ENCODE measurements at places on chromosomes 6 and 20.
A peak's percentile ranks its signal among the peaks of the same experiment; 100 is the strongest.

DNA sequence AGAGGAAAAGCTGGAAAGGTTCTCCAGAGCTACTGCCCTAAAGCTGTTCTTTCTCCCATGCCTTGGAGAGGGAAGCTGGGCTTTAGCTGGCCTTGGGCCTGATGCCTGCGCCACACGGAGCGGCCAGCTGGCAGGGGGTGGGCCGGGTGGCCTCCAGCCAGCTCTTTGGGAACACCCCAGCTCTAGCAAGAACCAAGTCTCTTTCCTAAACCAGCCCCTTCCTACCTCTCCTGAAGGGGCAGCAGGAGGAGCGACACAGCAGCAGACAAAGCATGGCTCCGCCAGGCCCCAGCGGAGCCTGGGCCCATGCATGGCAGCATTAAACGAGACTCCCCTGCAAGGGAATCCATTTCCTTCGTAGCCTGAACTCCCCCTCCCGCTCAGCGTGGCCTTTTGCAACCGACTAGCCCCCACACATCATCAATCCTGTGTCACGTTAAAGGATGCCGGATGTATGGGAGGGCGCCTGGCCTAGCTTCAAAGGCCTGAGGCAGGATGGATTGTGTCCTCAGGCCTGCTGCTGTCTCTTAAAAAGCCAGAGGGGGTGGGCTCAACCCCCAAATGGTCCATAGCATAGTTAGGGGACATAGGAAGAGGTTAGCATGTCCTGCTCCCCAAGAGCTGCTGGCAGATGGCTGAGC is 14.0 kb downstream of the MRPS18A start:
- no peak for DNase-seq

GRCh38 chr6:108227290-108227689 is 33.5 kb downstream of the SNX3 start:
- no peak for DNase-seq

DNA sequence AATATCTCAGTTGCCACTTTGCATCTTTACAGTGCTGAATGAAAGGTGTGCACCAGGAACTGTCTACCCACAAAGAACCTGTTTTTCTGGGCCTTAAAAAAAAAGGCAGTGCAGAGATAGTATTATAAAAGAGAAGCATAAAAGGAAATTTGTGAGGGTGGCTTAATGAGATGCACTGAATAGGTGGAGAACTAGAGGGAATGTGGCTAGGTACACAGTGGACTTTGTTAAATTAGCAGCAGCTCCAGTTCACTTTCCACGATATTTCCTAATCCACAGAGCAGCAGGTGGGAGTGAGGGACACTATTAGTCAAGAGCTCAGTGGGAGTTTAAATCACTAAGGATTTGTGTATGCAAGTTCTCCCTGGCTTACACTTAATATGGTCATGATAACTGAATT is 38.8 kb downstream of the MAP7 start:
- DNase-seq = no peak

GRCh38 chr6:165497472-165497871 is 165.6 kb downstream of the PDE10A start:
- DNase-seq = no peak

DNA sequence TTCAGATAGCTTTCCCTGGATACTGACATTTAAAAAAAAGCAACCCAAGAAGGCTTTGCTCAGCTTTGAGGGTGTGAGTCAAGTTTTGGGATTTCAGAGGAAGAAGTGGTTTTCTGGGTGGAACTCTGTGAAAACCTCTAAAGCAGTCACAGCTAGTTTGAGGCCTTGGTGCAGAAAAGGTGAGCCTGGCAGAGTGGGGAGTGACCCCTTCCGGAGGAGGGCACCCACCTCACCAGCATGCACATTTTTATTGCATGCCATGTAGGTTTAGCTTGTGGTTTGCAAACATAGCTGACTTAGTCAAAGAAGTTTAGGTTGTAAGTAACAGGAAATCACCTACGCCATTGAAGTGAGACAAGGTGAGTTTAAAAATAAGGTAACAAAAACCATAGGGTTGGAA is 146.8 kb upstream of the PMEPA1 start:
- DNase-seq = no peak

- DNase-seq = peak; percentile 9
Observed at GRCh38 chr6:136921936-136922684, at the start of gene SLC35D3. Gene SLC35D3 (plus strand): TSS chr6:136922301. CDS start chr6:136922429, 128 bp downstream.

GRCh38 chr20:62860924-62861691 is 514 bp downstream of the TCFL5 start:
- DNase-seq = peak; percentile 40

DNA sequence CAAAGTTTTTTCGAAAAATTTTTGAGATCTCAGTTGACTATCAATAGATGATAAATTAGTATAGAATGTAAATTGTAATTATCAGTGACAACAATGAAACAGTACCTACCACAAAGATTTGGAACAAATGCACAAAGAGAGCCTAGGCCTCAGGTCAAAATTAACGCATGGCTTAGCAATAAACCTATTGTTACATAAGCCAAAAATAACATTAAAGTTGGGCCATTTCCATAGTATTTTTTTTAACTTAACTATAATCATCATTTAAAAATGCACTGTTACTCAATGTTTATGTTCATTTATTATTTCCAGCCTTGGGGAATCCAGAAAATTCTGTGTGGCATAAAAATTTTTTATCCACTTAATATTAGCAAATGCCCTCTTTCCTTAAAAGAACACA is 117.0 kb downstream of the EPB41L2 start:
- no peak for DNase-seq

DNA sequence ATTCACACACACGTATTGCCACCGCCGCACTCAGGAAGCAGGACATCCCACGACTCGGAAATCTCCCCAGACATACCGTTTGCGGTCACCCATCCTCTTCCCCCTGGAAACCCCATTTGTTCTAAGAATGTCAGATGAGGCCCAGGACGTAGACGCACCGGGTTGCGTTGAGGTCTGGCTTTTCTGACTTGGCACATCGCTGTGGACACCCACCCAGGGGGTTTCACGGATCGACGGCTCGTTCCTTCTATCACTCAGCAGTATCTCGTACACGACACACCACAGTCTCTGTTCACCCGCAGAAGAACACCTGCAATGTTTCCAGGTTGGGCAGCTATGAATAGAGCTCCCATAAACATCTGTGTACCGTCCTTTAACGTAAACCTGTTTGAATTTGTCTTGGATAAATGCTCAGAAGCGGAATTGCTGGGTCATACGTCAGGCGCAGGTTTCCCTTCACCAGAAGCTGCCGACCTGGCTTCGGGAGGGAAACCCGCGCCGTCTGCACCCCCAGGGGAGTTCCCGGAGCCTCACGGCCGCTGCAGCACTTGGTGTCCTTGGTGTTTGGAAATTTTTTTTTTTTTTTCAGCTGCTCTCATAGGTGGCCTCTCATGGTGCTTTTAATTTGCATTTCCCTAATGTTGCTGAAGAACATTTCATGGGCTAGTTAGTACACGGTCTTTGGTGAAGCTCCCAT is 9.3 kb upstream of the EEF1A2 start:
- peak; percentile 62 for DNase-seq

- no peak for DNase-seq
Observed at GRCh38 chr6:35128042-35128441, 13.1 kb downstream of the TCP11 start.

DNA sequence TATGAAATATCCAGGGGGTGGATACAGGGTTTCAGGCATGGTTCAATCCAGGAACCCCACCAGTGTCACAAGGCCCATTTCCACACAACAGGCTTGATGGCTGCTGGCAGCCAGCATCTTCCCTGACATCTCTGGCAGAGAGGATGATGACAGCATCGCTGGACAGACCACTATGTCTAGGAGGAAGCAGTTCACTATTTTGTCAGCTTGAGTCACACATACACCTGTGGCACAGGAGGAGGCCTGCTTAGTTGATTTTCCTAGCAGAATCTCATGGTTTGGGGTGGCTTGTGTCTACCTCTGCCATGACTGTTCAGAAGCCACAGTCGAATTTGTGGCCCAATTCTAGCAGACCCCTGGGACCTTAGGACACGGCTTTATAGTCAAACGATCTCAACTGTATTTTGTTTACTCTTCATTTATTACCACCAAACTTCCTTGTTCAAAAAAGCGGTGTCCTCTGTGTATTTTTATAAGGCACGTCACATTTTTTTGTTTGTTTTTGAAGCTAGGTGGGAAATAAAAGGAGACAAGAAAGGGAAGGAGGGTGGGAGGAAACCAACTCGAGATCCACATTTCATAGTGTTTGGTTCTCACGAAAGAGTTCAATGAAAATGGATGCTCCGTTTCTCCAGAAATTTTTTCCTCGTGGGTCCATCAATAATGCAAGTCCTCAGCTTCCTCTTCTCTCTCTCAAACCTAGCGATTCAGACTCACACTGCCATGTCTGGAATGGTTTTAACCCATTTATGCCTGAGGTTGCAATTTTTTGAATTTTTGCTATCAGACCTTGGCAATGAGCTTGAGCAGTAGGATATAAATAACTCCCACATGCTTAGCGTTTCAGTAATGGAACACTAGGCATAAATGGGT is 94.4 kb downstream of the TOX2 start:
- no peak for DNase-seq

DNA sequence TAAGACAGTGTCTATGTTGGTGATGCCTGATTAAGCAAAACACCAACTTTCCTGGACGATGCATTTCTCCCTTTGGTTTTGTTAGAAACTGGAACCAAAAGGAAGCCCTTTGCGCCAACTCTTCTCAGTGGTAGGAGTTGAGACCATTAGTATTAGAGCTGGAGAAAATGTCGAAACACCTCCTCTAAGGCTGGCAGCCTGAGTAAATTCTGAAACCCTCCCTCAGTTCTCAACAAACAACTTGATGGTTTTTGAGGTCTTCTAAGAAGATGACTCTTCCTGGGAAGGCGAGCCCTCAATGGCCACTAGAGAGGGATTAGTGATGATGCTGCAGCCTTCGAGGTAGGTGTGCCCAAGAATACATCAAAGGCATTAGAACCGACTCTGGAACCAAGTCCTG is 78.4 kb upstream of the CCN6 start:
- no peak for DNase-seq

DNA sequence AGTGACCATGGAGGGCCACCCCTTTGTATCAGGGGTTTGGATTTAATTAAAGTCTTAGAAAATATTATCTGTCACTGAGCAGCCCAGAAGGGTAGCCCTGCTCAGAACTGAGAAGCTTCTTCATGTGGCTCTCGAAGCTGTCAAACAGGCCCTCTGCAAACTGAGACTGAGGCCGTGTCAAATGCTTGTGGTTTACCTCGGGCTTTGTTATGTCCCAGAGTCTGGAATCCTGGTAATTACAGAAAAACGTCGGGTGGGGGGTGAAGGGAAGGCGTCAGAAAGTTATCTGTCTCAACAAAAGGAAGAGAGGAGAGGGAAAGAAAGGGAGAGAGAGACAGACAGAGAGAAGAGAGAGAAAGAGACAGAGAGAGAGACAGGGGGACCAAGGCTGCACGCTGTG is 200.8 kb downstream of the BMP7 start:
- DNase-seq = no peak

- no peak for DNase-seq
Observed at GRCh38 chr6:110325197-110325596, 33.0 kb downstream of the METTL24 start.

GRCh38 chr20:46286977-46287376 is 21.3 kb downstream of the CDH22 start:
- no peak for DNase-seq

DNA sequence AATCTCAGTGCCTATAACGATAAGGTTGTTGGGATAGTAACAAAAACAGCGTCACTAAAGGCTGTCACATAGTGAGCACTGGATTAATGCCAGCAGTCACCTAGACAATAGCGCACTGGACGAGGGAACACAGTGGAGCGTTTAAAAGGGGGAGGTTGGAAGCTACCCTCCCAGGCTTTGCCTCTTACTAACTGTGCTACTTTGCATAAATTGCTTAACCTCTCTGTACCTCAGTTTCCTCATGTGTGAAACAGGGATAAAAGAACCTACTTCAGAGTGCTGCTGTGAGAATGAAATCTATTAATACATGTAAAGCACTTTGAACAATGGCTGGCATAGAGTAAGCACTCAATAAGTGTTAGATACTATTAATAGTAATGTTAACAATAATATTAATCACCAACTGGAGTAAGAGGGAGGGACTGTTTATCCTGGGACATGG is 10.5 kb downstream of the BCL2L1 start:
- peak; percentile 90 for DNase-seq

- no peak for DNase-seq
Observed at GRCh38 chr20:62624719-62625453, 17.4 kb upstream of the SLCO4A1 start.

GRCh38 chr6:158737710-158738615 is 81.2 kb downstream of the EZR start:
- DNase-seq = peak; percentile 16

- DNase-seq = no peak
Observed at GRCh38 chr6:43060034-43060754, 763 bp downstream of the KLC4 start.

DNA sequence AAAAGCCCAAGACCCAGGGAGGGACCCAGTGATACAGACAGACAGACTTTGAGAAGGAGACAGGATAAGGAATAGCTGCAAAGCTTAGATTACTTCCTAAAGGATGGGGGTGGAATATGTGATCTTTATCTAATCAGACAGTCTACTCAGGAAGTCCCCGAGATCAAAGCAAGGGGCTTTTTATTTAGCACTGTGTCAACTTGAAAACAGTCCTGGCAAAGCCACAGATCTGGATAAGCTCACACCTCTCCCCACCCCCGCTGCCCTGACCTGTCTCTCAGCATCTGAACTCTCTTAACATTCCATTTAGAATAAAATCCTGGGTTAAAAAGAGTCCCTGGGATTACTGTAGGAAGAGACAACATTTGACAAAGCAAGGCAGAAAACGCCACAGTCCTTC is 101.5 kb downstream of the ISM1 start:
- DNase-seq = no peak

DNA sequence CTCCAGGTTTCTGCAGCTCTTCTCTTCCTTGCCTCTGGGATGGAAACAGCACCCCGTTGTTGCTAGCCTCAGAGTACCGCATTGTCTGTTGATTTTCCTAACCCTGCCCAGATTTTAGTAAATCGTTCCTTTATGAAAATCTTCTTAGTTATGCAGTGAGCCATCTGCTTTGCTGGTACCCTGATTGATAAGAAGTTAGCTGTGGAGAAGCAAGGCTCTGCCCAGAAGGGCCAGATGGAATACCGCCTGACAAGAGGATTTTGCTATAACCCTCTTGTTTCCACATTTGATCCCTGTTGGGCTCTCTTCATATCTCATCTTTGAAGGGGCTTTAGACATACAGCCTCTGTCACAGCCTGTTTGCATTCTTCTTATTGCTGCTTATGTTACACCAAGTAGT is 229.0 kb downstream of the CDKAL1 start:
- no peak for DNase-seq

DNA sequence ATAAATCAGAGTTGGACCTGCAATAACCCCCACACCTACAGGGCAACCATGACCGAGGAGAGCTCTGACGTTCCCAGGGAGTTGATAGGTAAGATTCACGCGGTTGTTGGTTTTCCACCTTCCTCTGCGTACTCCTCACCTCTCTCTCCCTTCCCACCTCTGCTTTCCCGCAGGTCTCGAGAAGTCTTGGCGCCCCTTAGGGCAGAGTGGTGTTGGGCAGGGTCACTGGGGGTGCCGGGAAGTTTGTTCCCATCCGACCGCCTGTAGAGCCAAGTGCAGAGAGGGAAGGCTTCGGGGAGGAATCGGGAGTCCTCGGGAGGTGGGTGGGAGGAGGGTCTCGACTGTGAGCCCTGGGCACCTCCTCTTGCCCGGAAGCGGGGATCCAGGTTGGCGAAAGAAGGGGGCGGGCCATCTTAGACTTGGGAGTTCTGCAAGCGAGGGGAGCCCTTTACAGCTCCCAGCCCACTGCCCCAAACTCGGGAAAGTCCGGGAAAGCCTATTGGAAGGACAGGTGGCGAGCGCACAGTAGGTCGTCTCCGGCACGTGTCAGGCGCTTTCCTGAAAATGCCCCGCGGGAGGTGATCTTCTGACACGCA is 672 bp downstream of the CARMIL1 start:
- DNase-seq = peak; percentile 46

- DNase-seq = no peak
Observed at GRCh38 chr6:142993977-142994376, 49.0 kb upstream of the HIVEP2 start.
